ENCODE measurements at places on chromosomes 5 and 9.

- DNase-seq: no peak
These were observed 213.5 kb upstream of the COX7C start for GRCh38 chr5:86404256-86404655.

DNA sequence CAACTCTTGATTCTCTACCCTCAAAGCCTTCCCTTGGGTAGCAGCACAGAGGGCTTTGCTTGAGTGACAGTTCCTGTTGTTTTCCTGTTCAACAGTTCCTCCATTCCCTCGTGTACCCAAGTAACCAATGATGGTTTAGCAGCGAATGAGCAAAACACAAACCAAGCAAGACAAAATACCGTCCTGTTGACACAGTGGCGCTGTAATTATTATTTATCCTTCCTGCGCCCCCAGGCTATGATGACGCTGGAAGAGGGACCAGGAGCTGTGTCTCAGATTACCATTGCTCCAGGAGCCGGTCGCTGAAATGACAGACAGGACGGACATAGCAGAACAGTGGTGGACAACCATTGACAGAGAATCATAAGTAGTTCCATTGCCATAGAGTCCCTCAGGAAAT lies 154.8 kb downstream of the GADD45G start:
- no peak for DNase-seq

- DNase-seq: no peak
These were observed 10.4 kb downstream of the TGFBI start for GRCh38 chr5:136039202-136039601.

DNA sequence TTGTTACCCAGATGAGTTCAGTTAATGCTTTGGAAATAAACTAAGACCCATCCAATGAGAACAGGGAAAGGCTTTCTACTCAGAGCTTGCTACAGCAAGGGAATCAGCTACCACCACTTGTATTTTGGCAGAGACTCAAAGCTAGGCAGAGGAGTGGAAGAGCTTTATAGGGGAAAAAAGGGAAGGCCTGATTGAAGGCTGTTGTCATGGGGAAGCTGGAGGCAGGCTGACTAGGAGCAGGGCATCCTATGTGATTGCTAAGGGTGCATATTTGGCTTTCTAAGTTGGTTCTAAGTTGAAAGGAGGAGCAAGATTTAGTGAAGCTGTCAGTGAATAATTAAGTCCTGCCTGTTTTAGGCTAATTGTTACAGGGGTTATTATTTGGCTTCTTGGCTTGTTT lies 115.5 kb downstream of the PTTG1 start:
- DNase-seq: no peak

GRCh38 chr5:54655761-54656160 lies 138.2 kb downstream of the SNX18 start:
- DNase-seq: no peak

GRCh38 chr5:102888483-102888882 lies 133.4 kb downstream of the PAM start:
- no peak for DNase-seq

DNA sequence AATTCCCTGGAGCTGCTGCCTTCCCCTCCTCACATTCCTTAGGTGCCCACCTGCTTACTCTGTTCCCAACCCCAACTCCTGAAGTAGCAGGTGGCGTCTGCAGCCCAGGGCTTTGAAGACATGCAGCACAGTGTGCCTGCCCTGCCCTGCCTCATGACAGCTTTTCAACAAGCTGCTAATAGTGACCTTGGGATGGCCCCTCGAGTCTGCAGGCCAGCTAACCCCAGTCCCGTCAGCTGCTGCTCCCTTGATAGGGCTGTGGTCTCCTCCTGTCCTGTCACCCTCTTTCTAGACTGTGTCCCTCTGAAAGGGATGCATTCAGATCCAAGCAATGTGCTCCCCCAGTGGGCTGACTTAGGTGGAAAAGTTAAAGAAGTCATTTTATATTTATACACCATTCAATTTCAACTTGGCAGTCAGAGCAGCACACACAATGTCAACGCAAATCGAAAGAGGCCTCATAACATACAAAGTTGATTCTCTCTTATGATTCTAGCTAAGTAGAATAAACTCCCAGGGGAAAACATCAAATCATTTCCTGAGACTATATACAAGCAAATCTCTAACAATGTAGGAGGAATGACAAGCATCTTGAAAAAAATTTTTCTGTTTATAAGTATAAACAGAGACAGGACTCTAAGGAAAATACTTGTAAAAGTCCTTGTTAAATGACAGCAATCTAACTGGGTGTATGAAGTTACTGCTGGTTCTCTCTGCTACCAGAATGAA lies 37.9 kb downstream of the ADRB2 start:
- no peak for DNase-seq

DNA sequence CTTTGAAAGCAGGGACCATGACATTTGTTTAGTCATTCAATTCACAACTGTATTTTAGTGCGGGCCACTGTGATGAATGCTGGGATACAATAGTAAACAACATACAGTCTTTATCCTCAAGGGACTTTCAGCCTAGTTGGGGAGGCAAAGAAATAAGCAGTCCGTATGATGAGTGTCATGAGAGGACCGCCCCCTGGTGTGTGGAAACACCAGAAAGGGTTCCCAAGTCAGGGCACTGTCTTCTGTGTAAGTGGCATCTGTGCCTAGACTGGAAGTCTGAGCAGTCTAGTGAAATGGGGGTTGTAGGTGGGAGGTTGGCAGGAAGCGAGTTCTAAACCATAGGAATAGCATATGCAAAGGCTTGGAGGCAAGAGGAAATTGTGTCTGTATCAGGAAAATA lies 6.8 kb downstream of the C9orf43 start:
- no peak for DNase-seq

DNA sequence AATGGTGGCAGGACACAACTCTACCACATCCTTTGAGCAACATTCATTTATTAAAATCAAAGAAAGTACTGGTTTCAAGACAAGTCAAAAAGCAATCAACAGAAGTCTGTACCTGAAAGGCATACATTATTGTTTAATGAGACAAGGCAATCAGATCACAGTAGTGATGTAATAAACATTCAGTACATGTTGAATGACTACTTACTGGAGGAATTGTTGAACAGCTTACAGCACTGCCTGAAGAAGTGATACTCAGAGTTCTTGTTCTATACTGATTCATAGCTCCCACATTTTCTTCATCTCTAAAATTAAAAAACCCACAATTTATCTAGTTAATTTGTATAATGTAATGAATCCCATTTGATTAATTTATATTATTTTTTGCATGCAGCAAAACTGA lies 18.2 kb downstream of the RIOK2 start:
- no peak for DNase-seq

DNA sequence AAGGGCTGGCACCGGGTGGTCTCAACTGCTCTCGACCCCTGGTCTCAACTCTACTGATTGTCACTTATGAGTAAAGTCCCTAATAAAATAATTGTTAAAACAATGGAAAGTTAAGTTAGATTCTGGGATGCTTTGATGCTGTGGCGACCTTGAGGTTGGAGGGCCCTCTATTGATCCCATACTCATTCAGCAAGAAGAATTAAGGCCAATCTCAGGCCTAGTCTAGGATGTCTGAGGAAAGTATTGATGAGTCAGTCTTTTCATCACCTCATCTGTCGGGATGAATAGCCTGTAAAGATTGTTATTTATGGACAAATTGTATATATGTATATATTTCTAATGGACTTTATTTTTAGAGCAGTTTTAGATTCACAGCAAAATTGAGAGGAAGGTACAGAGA lies 50.8 kb downstream of the WDR36 start:
- DNase-seq: no peak

- DNase-seq: no peak
These were observed 13.7 kb upstream of the KIF4B start for GRCh38 chr5:154999865-155000264.

DNA sequence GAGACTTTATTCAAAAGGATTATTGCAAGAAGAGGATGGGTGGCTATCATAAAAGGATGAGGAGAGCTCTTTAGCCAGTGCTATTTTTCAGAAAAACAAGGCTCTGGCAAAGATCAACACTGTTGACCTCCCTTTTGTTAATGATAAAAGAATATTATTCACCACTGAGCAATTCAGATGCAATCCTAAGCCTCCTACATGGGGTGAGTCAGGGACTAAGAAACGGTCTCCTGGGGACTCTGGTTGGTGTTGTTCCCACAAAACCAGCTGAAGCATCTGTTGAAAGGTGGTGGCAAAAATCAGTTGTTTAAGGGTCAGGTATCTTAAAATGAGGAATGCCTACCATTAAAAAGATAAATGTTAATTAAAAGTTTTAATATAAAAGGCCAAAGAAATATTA lies 7.7 kb upstream of the GCNT1 start:
- no peak for DNase-seq

- DNase-seq: no peak
These were observed 169.6 kb downstream of the TLE4 start for GRCh38 chr9:79741381-79741780.

GRCh38 chr9:5013374-5013773 lies 28.3 kb downstream of the JAK2 start:
- DNase-seq: no peak

- DNase-seq: no peak
These were observed 58.4 kb downstream of the DAPK1 start for GRCh38 chr9:87556039-87556438.

DNA sequence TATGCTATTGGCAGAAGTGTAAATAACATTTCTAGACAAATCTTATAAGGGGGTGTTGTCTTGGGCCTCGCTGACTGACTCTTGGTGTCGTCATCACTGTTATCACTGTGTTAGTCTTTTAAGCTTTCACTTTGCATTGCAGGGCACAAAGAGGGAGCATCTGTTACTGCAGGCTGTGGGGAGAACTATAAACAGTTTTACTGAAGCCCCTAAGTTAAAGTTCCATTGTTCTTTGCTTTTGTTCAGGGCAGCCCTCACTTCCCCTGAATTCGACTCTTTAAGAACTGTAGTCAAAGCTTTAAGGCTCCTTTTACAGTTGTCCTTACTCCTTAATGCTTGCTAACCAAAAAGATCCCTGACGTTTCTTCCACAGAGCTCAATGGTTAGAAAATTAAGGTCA lies 605.0 kb downstream of the RAB3C start:
- DNase-seq: no peak

DNA sequence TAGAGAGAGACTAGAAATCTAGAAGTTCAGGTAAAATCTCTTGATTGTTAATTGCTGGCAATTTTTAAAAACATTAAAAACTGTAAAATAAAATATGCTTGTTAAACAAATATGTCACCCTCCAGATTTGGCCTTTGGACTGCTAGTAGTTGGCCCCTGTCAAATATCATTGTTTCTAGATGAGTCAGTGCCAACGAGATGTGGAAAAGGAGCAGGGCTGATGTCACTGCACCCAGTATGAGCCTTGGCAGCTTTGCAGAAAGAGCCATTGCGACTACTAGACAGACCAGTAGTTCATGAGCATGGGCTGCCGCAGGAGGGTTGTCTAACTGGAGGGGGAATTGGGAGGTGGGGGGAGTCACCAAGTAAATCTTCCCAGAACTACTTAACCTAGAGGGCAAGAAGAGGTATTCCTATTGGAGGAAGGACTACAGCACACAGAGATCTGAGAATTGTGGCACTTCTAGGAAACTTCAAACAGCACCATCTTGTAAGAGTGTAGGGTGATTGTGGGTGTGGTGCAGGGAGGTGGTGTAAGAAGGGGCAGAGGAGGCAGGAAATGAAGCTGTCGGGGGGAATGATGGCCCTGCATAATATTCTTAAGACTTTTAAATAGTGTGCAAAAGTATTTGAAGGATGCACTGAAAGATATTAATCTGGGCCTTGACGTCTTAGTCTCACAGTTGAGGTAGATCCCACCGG lies 7.1 kb upstream of the DOCK2 start:
- DNase-seq: no peak

DNA sequence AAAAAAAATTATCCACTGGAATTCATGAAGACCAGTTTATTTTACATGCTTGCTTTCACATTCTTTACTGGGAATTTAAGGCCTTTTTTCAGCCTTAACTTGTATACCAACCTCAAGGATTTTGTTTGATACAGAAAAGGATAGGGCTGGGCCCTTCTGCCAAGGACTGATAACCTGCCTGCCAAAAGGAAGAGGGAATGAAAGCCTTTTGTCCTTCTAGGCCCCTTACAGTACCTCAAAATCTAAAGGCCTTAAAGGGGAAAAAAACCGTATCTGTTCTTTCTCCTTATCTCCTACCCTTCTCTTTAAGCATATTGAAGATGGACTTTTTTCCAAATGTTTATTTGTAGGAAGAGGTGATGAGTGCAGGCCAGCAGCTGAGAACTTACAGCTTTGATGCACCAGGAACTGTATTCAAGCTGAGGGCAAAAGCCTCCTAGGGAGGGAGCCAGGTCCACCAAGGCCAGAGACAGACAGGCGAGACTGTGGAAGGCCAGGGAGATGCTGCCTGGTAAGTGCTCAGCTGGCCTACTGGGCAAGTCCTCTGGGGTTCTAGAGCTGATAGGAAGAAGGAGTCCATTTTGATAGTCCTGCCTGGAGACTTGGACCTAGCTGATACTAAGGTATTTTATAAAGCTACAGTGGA lies 31.8 kb downstream of the FAXDC2 start:
- no peak for DNase-seq

DNA sequence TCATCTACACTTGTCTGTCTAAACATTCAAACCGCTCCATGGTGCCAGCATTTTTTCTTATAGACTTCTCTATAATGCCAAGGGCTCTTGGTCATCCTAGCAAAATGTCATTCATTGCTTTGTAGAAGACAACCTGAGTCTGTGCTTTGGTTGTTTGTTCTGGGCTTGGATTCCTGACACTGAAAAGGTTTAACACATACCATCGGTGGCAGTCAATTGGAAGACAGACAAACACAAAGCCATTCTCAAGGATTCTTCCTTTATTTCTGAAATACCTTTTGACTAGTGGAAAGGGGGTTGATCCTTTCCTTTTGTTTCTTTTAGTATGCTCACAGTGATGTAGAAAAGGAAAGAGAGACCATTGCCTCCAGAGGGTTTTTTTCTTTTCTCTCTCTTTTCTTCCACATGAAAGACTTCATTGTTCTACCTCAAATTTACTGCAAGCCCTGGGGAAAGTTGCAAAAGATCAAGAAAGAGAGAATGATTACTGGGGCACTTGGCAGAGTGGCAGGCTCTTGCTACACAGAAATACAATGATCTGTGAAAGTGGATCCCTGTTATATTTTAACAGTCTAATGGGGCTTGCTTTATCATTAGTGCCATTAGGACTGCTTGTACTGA lies 66.4 kb upstream of the TMC1 start:
- DNase-seq: no peak

GRCh38 chr5:23740029-23740428 lies 232.6 kb downstream of the PRDM9 start:
- no peak for DNase-seq

DNA sequence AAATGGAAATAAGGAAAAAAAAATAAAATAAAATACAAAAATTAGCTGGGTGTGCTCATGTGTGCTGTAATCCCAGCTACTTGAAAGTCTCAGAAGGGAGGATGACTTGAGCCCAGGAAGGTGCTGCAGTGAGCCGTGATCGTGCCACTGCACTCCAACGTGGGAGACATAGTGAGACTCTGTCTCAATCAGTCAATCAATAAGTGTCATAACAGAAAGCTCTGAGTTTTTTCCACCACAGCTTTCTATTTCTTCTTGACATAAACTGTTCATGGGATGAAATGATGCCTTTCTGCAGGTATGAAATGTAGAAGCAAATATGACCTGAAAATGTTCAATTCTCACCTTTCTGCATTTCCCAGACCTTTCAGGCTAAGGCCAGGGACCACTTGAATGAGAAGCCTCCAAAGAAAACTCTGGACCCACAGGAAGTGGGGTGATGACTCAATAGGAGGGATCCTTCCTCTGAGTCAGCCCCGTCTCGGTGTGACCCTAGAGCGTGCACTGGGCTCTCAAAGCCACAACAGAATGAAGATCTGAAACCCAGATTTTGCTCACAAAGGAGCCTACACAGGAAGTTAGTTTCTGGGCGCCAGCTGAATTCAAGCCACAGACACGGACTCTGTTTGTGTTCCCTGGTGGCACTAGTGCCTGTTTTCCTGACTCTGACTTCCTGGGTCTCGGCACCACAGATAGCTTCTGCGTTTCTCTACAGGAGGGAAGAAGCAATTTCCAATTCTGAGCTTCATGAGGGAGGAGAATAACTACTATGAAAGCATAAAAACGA lies 62.0 kb downstream of the ANKH start:
- no peak for DNase-seq

All from hypothalamus (tissue), 51 donors.